COLO829 (cell line): ENCODE measurements at places on chromosomes 7 and 10.

DNA sequence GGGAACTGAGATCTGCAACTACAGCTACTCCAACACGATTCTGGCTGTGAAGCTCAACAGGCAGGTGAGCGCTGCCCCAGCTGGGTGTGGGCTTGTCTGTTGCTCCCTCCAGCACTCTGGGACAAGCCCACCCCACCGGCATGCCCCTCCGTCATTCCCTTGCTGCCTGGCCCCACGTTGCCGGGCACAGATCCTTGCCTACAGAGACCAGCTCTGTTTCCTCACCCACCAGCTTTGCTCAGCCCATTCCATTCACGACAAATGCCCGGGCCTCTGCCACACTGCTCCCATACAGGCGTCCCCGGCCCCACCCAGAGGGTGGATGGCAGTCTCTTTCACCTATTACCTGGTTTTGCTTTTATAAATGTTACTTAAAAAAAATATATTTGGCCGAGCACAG is 24.6 kb downstream of the WIPI2 start:
- DNase-seq = no peak

DNA sequence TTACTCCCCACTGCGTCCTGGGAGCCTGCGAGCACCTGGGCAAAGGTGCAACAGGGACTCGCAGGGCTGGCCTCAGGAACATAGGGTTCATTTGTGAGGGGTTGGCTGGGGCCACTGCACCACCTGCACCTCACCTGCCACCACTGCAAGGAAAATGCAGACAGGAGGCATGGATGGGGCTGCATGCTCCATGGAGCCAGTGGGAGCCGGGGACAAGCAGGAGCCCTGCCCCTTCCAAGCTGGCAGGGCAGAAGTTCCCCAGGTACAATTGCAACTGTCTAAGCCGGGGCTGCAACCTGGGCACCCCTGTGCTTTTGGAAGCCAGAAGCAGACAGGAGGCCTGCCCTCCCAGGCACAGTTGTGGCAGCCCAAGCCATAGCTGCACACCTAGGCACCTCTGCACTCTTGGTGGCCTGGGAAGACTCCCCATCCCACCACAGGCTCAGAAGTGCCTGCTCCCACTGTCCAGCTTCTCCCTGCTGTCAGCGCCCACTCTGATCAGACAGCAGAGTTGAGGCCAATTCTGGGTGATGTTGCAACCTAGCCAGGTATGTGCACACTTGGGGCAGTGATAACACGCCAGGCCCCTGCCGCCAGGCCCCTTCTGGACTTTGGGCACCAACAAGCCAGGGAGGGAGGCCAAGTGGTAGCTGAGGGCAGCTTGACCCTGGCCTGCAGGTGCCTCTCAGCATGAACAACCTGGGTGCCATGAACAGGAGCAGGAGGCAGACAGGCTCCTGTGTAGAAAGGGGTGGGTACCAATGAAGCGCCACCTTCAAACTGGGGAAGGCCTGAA is 58.2 kb downstream of the TMEM106B start:
- DNase-seq = no peak

DNA sequence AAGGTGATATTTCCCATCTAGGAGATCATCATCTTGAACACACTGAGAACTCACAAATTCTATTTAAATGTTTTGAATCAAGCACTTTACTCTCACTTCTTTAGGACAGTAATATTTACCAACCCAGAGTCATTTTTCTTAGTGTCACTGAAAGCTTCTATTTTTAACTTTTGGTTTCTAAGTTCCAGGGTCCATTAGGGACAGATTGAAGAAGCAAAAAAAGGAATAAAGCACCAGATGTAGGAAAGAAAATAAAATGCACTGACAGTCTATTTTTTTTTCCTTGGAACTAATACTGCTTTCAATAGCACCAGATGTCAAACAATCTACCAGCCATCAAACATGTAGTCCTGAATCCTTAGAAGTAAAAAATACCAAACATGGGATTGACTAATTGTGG is 526.7 kb upstream of the LRRN3 start:
- DNase-seq = no peak

- no peak for DNase-seq
These were observed 8.4 kb downstream of the FAM237B start for GRCh38 chr7:90312745-90313144.

GRCh38 chr10:62047228-62047892 is 145.9 kb downstream of the ARID5B start:
- no peak for DNase-seq

DNA sequence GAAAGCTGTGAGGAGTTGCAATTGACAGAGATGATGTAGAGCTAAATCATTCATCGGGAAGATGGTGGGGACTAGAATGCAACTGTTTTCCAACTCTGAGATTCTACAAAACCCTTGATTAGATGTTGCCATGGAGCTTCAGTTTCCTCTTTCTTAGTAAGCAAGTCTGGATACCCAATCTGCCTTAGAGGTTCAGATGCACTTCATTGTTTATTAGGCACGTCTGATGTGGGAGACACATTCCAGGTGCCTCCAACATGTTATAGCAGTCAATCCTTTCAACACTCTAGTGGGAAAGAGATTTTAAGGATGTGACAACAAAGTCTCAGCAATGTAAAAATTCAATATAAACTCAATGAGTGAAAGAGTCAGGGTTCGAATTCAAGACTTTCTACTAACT is 291.3 kb upstream of the PHYHIPL start:
- DNase-seq = no peak

DNA sequence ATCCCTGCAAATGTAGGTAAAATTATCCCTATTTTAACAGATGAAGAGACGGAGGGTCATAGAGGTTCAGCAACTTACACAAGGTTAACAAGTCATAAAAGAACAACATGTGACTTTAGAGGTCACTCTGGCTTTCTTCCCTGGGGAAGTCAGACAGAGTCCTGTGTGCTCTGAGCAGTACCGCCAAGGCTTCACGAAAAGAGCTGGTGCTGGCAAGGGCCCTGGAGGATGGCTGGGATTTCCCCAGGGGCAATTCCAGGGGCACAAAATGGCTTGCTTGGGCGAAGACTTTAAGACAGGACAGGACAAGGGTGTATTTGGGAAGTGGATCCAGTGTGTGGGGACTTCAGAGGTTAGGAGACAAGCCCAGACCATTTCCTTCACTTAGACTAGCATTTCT is 144.1 kb downstream of the PIP4K2A start:
- DNase-seq = no peak

DNA sequence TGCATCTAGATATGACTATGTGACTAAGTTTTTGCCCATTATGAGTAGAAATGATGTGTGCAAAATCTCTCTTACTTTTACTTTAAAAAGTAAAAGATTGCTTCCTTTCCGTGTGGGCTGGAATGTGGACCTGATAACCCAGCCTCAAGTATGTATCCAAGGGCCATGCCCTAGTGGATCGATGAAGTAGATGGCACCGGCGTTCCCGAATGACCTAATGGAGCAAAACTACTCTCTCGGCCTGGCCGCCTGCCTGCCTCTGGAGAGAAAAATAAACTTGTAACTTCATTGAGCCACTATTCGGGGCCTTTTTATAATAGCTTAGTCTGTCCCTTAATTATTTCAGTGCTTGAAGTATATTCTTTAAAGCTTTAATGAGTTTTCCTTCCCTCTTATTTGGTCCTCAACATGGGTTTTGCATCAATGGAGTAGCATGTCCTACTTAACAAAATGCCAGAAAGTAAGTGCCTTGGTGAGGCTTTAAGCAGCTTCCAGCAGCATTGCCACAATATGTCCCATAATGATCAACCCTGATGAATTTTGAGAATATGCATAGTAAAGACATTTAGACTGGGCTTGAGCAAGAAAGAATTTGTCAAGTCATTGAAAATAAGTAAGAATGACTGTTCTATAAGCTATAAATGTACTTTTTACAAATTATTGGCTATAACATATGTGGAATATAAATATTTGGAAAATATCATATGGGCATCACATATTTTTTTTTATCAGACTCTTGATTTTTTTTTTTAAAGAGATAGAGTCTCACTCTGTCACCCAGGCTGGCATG is 61.4 kb downstream of the PLXDC2 start:
- DNase-seq = no peak

DNA sequence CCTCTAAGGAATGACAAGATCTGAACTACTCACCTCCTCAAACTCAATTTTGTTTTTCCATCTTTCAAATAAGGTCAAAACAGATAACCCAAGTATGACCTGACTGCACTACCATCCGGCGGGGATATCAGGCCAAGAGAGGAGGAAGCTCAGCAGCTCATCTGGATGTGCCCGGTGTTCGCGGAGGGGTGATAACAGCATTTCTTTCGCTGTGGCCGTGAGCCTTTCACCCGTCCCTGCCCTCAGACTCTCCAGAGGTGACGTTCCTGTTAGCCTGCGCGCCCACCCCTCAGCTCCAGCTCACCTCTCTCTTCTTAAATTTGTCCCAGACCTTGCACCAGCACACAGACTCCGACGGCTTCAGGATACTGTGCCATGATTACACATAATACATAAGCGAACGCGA is 526 bp downstream of the ZNF248 start:
- DNase-seq = no peak

DNA sequence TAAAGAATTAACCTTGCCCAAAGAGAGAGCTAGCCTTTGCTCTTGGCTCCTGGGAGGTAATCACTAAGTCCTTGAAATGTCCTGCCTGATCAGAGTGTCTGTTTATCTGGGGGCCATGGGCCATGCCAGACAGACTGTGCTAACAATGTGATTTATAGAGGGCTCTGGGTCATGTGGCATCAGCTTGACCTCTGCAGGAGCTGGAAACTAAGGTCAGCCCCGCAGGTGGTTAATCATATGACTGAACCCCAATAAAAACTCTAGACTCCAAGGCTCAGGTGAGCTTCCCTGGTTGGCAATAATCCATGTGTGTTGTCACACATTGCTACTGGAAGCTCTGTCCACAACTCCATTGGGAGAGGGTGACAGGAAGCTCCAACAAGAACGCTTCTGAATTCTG is 47.5 kb downstream of the NDUFB2 start:
- DNase-seq = no peak

DNA sequence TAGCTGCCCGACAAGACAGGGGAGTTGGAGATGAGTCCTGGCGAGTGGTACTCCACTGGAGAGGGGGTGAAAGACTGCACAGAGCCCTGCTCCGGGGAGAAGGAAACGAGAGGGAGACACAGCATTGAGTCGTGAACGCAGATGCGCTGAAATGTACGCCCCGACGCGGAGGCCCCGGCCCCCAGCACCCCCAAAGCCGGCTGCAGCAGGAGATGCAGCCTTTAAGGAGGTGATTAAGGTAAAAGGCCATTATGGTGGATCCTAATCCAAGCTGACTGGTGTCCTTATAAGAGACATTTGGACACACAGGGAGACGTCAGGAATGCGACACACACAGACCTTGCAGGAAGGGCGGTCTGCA is 166.3 kb upstream of the IMMP2L start:
- no peak for DNase-seq

GRCh38 chr7:112864380-112864779 is 74.2 kb upstream of the TMEM168 start:
- DNase-seq = no peak

DNA sequence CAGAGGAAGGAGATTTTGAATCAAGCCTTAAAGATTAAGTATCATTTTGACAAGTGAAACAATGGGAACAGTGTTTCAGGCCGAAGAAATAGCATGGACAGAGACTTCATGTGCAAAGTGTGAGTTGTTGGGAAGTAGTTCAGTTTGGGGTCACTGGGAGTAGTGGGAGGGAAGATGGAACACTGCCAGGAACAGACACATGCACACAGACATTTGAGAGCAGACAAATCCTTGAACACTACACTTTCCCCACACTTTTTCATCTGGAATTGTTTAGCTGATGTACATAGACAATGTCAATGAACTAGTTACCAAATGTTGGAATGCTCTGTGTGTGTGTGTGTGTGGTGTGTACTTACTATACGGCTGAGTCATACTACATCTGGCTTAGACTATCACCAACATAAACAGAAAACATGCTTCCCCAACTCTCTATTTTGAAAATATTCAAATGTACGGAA is 52.4 kb upstream of the LRRC17 start:
- peak; percentile 84 for DNase-seq

GRCh38 chr10:116723428-116724281 is 18.7 kb downstream of the HSPA12A start:
- DNase-seq = no peak
